ENCODE measurements at places on chromosomes 16 and 17. TPM values are rescaled to one million over a fixed set of nuclear protein-coding genes. Genes with fewer than 3 reads are reported as not detected.

SLC38A8 gene
- not detected for total RNA-seq

DNA sequence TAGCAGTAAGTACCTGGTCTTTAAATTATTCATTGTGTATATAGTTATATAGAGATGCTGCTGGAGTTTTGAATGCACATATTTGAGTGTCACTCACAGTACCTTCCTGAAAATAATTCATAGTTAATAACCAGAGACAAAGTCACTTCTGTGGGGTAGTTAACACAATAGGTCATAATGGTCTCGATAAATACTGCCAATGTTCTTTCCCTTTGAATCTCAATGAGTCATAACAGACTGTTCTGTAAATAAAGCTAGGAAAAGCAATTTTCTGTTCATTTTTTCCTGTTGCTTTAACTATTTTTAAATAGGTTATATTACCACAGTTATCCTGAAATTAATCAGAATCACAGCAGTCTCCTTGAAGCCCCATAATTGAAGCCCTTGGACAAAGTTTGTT lies 87.2 kb downstream of the MAP2K4 start:
- peak; percentile 62 for DNase-seq

WIPI1 gene
- total RNA-seq = 96.8 TPM

DNA sequence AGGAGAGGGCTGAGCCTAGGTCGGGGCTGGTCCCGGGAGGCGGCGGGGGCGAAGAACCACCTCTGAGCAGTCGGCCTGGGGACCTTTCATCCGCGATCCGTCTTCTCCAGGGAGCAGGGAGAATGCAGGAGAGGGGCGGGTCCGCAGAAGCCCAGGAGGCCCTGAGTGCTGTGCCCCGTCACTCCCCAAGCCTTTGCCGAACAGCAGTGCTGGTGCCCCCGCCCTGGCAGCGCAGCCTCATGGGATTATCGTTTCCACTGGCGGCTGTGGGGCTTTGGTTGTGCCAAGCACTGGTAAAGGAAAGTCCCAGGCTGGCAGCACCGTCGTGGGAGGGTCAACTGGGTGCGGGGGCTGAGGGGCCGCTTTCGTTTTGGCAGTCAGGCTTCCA lies 631 bp downstream of the TBL3 start:
- DNase-seq = peak; percentile 27

DNA sequence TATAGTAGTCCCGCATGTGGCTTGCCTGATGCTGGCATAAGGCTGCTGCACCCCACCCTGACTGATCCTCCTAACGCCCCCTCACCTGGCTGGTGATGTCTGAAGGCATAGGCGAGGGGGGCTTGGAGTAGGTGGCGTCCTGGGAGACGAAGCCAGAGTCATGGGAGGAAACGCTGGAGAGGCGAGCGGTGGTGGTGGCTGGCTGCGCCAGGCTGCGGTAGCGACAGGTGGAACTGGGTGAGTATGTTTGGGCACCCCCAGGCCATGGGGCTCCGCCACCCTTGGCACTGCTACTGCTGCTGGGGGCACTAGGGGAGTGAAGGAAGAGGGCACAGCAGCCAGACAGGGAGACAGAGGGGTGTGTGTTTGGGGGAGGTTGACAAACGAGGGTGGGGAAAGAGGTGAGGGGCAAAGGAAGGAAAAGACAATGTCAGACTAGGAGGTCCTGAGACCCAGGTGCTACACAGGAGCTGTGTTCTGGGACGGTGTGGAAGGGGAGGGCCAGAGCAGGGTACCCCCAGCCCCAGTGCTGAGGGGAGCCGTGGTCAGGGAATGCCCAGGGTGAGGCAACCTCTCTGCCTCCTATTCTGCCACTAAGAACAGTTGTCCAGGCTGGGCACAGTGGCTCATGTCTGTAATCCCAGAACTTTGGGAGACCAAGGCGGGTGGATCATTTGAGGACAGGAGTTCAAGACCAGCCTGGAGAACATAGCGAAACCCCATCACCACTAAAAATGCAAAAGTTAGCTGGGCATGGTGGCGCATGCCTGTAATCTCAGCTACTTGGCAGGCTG lies 11.4 kb downstream of the MTSS2 start:
- DNase-seq = no peak

GRCh38 chr16:23428351-23428750 lies 24.6 kb downstream of the COG7 start:
- DNase-seq = peak; percentile 24
